ENCODE measurements at places on chromosomes 6 and 20. TPM values are rescaled to one million over a fixed set of nuclear protein-coding genes. Genes with fewer than 3 reads are reported as not detected.

HSPA1A gene
- 170 TPM for total RNA-seq

PTCRA gene
- not detected for total RNA-seq

PLA2G7 gene
- 1.9 TPM for total RNA-seq

PRELID3B gene
- 42.9 TPM for total RNA-seq

TRIM31 gene
- total RNA-seq, result not detected

GABRR1 gene
- total RNA-seq, result not detected

LKAAEAR1 gene
- total RNA-seq, result 0.63 TPM

FRK gene
- 0.63 TPM for total RNA-seq

SIRPB2 gene
- 1.3 TPM for total RNA-seq

SRF gene
- total RNA-seq, result 12.5 TPM

TMEM30A gene
- total RNA-seq, result 114 TPM

SAMD5 gene
- 22.5 TPM for total RNA-seq

Measured in parietal lobe (tissue), 2 donors.